Naive thymus-derived CD8-positive, alpha-beta T cell (primary cell): ENCODE measurements at places on chromosomes 6 and 20. TPM values are rescaled to one million over a fixed set of nuclear protein-coding genes. Genes with fewer than 3 reads are reported as not detected.

TAB2 gene
- total RNA-seq, result 114 TPM

- no peak for DNase-seq
Observed at GRCh38 chr20:36654506-36654905, 8.5 kb upstream of the SLA2 start.

- DNase-seq, result no peak
Observed at GRCh38 chr6:40268614-40269013, 318.6 kb downstream of the LRFN2 start.

DNA sequence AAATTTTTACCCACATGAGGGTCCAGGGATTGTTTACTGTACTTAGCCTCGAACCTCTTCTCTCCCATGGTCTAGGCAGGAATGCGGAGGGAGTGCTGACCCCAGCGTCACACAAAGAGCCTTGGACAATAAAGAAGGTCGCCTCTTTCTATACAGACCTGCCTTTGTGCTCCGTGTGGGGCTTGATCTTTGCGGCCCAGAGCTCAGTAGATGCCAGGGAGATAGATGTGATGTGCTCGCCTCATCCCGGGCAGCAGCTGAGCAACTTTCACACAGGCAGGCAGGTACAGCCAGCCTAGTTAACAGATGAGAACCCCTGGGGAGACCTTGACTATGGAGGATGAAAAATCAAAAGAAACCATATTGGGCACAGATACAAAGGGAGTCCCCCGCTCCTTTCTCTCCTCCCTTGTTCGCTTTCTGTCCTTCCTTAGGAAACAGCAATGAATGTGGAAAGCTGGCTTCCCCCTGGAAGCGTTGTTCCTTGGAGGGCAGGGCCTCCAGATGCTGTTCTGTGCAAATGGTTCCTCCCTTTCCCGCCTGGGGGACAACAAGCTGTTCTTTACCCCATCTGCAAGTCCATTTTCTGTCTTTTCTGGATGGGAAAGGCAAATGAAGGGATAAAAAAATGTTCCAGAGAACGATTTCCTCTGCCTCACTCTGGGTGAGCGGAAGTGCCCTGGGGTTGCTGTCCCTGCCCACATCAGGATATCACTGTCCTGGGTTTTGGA is 128.3 kb downstream of the OLIG3 start:
- no peak for DNase-seq

DNA sequence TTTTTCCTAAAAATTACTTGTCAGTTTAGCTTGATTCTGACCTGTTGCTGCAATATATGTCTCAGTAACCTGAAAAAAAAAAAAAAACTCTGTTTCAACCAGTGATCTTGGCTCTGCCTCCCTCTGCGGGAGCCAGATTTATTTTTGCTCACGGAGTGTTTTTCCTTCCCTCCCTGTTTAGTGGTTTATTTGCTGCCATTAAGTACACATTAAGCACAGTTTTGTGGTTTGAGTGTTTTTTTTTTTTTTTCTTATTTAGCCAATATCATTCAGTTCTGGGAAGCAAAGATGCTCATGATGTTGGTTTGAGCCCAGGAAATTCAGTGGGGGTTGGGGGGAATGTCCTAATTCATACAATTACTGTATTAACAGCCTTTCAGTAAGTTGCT is 110.1 kb upstream of the GPR6 start:
- DNase-seq, result no peak

DNA sequence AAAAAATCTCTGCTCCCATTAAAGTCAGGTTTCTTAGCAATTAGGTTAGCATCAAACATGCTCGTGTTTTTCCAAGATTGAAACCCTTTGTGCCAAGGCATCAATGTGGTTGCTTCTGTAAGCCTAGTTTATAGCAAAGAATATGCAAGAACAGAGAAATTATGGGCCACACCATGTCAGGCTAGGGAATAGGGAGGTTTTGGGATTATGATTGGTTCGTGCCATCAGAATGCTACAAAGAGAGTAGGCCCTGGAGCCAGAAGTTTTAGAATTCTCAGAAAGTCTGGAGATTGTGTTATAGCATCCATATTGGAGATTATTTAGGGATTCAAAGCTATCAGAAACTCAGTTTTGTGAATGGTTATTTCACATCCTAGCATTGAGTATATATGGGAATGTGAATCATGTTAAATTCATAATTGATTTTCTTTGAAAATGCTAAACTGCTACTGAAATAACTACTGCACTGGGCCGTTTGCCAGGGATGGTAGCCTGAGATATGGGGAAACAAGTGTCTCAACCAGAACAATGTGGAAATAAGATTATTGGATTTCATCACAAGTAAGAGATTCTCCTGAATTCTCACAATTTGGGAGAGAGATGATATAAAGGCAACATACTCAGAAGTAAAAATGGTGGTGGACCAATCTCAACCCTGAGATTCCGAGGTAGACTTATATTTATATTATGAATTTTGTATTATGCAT is 45.3 kb downstream of the ZNF292 start:
- no peak for DNase-seq

DNA sequence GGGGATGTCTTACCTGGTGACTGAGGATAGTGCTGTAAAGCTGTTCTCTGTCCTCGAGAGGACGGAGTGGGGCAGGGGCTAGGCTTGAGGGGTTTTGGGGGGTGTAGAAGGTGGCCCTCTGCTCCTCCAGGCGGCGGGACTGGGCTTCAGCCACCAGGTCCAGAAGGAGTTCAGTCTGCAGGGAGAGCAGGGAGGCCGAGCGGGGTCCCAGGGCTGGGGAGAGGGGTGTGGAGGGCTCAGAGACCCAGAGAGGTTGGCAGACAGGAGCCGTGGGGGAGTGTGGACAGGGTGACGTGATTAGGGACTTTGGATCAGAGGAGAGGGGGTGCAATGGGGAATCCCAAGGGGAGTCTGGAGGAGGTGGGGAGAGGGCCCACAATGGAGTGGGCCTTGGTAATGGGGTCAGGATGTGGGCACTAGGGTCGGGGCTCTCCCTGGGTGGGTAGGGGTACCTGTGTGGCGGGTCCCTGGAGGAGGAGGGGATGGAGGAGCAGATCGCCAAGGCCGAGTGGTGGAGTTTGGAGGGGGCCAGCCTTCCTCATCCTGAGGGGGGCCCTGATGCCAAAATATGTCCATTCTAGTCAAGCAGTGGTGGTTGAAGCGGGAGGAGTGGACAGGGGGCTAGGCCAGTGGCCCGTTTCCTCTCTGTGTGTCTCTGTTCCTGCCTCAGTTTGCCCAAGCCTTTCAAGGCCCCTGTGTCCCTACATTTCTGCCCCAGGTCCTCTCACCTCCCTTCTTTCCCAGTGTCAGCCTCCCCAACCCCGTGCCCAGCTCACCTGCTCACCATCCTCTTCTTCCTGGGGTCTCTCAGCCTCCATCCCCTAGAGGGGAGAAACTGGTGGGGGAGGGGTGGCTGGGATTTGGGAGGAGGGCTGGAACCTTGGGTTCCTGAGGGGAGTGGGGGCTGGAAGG is 491 bp downstream of the GPSM3 start:
- DNase-seq, result no peak

GRCh38 chr6:20266851-20267608 is 54.8 kb upstream of the MBOAT1 start:
- DNase-seq, result no peak

DNA sequence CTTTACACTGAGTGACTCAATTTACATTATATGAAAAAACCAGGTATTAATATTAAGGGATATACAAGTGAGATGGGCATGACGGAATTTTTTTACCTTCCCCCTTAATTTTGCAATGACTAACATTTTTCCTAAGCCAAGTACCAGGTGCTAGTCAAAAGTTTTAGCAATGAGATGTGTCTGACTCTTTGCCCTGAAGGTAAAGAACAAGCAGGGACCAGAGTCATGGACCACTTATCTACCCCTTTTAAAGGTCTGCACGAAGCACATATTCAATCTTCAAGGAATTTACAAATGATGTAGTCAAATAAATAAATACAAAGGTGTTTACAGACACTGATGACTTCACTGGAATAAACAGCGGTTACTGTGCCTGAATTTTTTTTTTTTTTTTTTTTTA is 1.4 kb downstream of the GLO1 start:
- DNase-seq, result no peak

PGBD1 gene
- 2.5 TPM for total RNA-seq

DNA sequence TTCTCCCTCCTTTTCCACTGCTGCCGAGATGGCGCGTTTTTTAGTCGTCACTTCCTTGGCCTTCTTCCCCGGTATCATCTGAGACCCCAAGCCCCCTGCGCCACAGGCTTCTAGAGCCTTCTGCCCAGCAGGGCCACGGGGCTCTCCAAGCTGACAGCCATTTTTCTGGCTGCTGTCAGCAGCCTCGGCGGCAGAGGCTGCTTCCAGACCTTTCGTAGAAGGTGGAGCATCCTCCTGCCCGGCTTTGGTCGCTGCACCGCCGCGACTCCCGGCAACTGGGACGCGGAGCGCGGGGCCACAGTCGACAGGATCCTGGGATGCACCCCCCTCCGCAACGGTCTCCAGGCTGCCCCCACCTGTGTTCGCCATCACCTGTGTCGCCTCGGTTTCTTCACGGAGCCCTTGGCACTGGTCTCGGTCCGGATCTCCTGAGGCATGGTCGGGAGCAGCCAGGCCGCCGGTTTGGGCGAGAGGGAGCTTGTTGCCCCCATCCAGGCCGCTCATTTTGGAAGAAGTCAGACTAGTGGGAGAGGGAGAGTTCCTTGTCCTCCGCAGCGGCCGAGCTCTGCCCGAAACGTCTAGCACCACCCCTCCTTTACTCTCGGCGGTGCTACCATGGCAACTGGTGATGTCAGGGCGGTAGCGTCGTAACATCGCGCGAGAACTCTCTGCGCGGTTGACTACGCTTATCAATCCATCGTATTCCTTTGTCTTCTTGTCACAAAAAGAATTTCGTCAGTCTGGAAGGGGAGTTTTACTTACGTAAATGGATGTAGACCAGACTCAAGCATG is at the start of gene TSPYL4:
Gene TSPYL4 (minus strand): TSS at position 571 of the 792 bp plus-strand sequence. CDS start 67 bp downstream, at position 504.
- DNase-seq, result peak; percentile 93

GRCh38 chr6:22826961-22827360 is 257.6 kb downstream of the HDGFL1 start:
- no peak for DNase-seq

- DNase-seq, result no peak
Observed at GRCh38 chr20:53621482-53622246, 28.0 kb upstream of the ZNF217 start.

GRCh38 chr6:118886641-118887040 is 7.3 kb upstream of the ASF1A start:
- DNase-seq, result no peak

CYB5R4 gene
- total RNA-seq, result 17.2 TPM

FILIP1 gene
- total RNA-seq, result not detected

KCNK16 gene
- not detected for total RNA-seq

- no peak for DNase-seq
Observed at GRCh38 chr20:35155936-35156335, 8.8 kb upstream of the EDEM2 start.

DNA sequence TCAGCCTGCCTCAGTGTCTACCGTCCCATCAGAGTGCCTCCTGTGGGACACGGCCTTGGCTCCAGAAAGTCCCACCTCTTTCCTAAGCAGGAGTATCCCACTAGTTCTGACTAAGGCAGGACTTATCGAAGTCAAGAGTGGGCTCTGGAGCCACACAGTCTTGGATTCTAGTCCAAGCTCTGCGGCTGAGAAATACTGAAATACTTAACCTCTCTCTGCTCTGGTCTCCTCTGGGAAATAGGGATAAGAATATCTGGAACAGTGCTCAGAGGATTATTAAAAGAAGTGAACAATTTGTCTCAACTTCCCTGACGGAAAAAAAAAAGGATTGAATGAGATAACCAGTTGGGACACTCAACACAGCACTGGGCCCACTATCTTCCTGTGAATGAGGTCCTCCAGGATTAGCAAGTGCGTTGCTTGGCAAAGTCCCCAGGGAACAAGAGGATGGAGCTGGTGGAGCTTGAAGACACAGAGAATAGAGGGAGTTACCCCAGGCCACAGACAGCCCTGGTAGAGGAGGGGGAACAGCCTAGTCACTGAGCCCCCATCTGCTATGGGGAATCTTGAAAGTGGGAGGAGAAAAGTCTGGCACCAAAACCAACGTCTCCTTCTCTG is 34.6 kb upstream of the FOXP4 start:
- no peak for DNase-seq

DNA sequence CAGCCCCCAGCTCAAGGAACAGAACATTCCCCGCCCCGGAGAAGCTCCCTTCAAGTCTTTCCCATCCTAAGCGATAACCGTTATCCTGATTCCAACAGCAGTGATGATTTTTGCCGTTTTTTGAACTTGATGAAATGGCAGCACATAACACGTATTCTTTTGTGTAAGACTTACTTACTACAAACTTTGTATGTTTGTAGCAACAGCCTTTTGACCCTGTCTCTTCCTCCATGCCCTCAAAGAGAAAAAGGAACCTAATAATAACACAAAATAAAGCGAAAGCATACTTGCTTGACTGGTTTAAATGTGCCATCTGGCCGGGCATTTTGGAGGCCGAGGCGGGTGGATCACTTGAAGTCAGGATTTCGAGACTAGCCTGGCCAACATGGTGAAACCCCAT is 26.4 kb upstream of the SLC9A8 start:
- no peak for DNase-seq

METTL24 gene
- total RNA-seq, result 1.2 TPM

TEAD3 gene
- total RNA-seq, result 0.47 TPM
